Muscle of back (tissue), 13 donors: ENCODE measurements at places on chromosomes 11 and 22. TPM values are rescaled to one million over a fixed set of nuclear protein-coding genes. Genes with fewer than 3 reads are reported as not detected.

NAALADL1 gene
- 9.7 TPM for polyA plus RNA-seq

- DNase-seq: peak; percentile 69
These were observed 34.6 kb downstream of the A4GALT start for GRCh38 chr22:42685941-42686653.

DNA sequence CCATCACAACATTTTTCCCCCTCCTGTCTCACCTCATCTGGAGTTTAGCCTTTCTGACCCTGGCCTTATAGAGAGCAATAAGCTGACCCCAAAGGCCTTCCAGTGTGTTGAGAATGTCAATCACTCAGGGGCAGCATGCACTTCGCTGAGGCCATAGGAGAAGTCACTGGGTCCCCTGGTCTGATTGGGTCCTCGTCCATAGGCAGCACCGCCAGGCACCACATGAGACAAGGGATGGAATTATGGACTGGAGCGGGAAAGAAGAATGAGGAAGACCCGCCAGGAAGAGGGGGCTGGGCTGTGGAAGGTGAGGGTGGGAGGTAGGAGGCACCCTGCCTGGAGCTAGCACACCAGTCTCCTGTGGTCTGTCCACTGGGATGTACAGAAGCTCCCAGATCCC, 72.9 kb downstream of the DSCAML1 start:
- DNase-seq: no peak

GRCh38 chr22:37703906-37704305, 7.1 kb downstream of the TRIOBP start:
- DNase-seq: no peak
